CD8-positive, alpha-beta memory T cell (primary cell): ENCODE measurements at places on chromosomes 12 and 14. TPM values are rescaled to one million over a fixed set of nuclear protein-coding genes. Genes with fewer than 3 reads are reported as not detected.

TEX22 gene
- total RNA-seq, result 2.9 TPM

GNS gene
- 21.1 TPM for total RNA-seq

CEP170B gene
- 6.7 TPM for total RNA-seq

RASAL1 gene
- 0.72 TPM for total RNA-seq

AMDHD1 gene
- 2.1 TPM for total RNA-seq

SLC25A21 gene
- total RNA-seq, result not detected

RFLNA gene
- not detected for total RNA-seq

OR10G2 gene
- not detected for total RNA-seq

KLRC4 gene
- total RNA-seq, result 16.2 TPM

PLEKHG7 gene
- not detected for total RNA-seq

CIROP gene
- total RNA-seq, result not detected

SLC5A8 gene
- total RNA-seq, result not detected

- no peak overlapping the region for H3K4me3 ChIP-seq
- H3K36me3 ChIP-seq, result no peaks in the 10 kb centered on the region
- H3K27me3 ChIP-seq, result no peaks in the 10 kb centered on the region
- H3K4me1 ChIP-seq, result no peaks in the 10 kb centered on the region
Observed at GRCh38 chr12:83015390-83016217, 328.9 kb downstream of the TMTC2 start.

DNA sequence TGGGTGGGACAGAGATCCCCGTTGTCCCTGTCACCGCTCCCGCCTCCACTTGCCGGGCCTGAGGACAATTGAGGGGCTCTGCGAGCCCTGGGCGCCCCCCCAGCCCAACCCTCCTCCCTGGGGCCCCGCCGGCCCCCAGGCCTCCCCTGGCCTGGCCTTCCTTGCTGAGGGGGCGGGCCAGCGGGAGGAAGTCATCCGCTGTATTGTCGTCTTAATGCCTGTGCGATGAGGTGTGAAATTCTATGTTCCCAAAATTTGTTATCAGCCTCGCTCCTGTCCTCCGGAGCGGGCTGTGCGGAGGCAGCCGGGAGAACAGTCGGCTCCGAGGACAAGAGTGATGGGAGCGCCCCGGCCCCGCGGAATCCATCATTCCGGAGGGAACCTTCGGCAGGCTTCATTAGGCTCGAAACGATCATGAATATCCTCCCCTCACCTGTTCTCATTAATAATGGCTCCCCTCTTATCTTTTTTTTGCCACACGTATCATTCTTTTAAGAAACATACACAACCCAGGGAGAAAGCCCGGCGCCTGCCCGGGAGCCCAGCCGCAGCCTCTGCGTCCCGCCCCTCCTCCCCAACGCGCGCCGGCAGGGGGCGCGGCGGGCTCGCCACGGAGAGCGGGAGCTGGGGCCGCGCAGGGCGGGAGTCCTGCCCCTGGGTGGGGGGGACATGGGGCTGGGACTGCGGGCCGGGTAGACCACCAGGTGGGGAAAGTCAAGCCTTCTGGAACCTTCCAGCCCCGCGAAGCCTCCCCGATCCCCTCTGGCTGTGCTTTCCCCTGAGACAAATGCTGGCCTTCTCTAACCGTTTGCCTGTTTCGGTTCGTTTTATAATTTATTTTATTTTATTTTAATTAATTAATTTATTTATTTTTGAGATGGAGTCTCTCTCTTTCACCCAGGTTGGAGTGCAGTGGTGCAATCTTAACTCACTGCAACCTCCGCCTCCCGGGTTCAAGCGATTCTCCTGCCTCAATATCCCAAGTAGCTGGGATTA lies 17.1 kb upstream of the DLK1 start:
- H3K27me3 ChIP-seq, result no peaks in the 10 kb centered on the region
- no peak overlapping the region for H3K27ac ChIP-seq
- no peak for DNase-seq
- no peaks in the 10 kb centered on the region for H3K4me1 ChIP-seq
- H3K4me3 ChIP-seq, result no peak overlapping the region

- no peak overlapping the region for H3K4me3 ChIP-seq
- peaks cover 6% of the 10 kb centered on the region for H3K36me3 ChIP-seq
- DNase-seq, result no peak
- no peaks in the 10 kb centered on the region for H3K4me1 ChIP-seq
- no peaks in the 10 kb centered on the region for H3K27me3 ChIP-seq
Observed at GRCh38 chr12:109182041-109182839, 65.9 kb downstream of the ACACB start.

GRCh38 chr12:122096591-122097149 lies 18.1 kb downstream of the MLXIP start:
- H3K27ac ChIP-seq, result peak overlapping the region; percentile 62
- DNase-seq, result no peak
- H3K4me1 ChIP-seq, result peaks cover 74% of the 10 kb centered on the region
- no peaks in the 10 kb centered on the region for H3K36me3 ChIP-seq
- H3K27me3 ChIP-seq, result no peaks in the 10 kb centered on the region

- H3K27me3 ChIP-seq, result no peaks in the 10 kb centered on the region
- H3K4me1 ChIP-seq, result no peaks in the 10 kb centered on the region
- no peak overlapping the region for H3K27ac ChIP-seq
- DNase-seq, result no peak
- H3K36me3 ChIP-seq, result no peaks in the 10 kb centered on the region
- no peak overlapping the region for H3K4me3 ChIP-seq
Observed at GRCh38 chr12:125956186-125956585, 891.0 kb downstream of the AACS start.

- peaks cover 18% of the 10 kb centered on the region for H3K4me1 ChIP-seq
- H3K27ac ChIP-seq, result no peak overlapping the region
- H3K36me3 ChIP-seq, result no peaks in the 10 kb centered on the region
- no peak for DNase-seq
- H3K27me3 ChIP-seq, result no peaks in the 10 kb centered on the region
- no peak overlapping the region for H3K4me3 ChIP-seq
Observed at GRCh38 chr12:14968478-14968877, 4.4 kb upstream of the PDE6H start.

GRCh38 chr12:106046301-106046846 lies 92.4 kb downstream of the NUAK1 start:
- no peak overlapping the region for H3K27ac ChIP-seq
- no peaks in the 10 kb centered on the region for H3K36me3 ChIP-seq
- no peak overlapping the region for H3K4me3 ChIP-seq
- no peak for DNase-seq
- no peaks in the 10 kb centered on the region for H3K27me3 ChIP-seq

DNA sequence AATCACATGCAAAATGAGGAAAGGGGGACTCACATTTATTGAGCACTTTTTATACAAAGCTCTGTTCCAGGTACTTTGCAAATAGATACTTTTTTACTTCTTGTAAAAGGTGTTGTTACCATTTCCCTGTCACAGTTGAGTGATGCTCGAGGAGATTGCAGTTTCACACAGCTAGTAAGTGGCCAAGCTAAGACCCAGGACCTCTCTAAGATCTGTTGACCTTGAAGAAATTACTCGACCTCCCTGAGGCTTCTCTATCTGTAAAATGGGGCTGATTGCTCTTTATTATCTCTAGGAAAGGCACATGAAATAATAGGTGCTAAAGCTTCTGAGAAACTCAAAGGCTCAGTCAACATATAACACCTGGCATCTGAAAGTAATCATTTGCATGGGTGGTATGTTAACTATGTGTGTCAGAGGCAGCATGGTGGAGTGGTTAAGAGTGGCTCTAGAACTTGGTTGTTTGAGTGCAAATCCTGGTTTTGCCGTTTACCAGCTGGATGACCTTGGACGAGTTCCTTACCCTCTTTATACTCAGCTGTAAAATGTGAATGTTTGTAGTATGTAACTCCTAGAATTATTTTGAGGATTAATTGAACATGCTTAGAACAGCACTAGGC lies 41.5 kb downstream of the IFT81 start:
- no peaks in the 10 kb centered on the region for H3K27me3 ChIP-seq
- no peak overlapping the region for H3K4me3 ChIP-seq
- H3K4me1 ChIP-seq, result no peaks in the 10 kb centered on the region
- no peaks in the 10 kb centered on the region for H3K36me3 ChIP-seq
- DNase-seq, result no peak

DNA sequence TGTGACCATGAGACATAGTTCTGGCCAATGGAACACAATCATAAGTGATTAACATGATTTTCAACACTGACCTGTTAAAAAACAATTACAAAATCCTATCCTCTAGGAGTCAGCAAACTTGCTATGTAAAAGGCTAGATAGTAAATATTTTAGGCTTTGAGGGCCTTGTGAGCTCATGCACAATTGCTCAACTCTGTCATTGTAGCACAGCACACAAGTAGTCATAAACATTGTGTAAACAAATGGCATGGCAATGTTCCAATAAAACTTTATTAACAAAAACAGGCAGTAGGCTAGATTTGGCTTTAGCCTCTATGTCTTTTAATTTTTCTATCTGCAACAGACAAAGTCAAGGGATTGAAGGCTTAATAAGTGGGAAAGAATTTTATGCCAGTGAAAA lies 350.7 kb downstream of the C12orf50 start:
- no peaks in the 10 kb centered on the region for H3K36me3 ChIP-seq
- H3K27me3 ChIP-seq, result no peaks in the 10 kb centered on the region
- H3K27ac ChIP-seq, result no peak overlapping the region
- H3K4me1 ChIP-seq, result no peaks in the 10 kb centered on the region

DNA sequence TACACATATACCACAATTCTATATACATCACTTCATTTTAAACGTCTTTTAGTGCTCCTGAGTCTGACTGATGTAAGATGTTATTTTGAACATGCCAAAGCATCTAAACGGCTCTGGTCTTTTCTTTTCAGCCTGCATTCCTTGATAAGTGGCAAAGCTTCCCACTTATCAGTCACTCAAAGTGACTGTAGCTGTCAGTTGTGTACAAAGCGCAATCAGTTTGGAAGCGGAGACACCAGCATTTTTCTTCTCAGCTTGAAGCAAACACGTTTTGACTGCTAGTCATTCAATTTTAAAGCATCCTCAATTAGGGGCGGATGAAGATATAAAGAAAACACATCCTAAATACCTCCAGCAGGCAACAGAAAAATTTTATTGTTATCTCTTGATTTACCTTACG lies 226.8 kb downstream of the SOX5 start:
- no peaks in the 10 kb centered on the region for H3K36me3 ChIP-seq
- no peak for DNase-seq
- no peaks in the 10 kb centered on the region for H3K4me1 ChIP-seq
- no peaks in the 10 kb centered on the region for H3K27me3 ChIP-seq
- H3K4me3 ChIP-seq, result no peak overlapping the region
- H3K27ac ChIP-seq, result no peak overlapping the region

DNA sequence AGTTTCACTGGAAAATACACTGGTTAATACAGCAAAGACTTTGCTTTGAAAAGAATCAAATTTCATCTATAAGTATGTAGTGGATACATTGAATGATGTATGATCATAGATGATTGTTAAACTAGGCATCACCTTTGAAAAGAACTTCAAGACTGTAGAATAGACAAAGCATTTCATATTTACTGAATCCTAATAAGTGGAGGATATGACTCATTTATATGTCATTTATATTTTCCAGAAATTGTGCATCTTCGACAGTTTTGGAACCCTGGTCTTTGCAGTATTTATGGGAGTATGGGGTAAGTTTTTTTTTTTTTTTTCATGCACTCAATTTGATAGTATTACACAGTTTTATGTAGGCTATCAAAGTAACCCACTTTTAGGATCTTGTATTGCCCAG lies 161.9 kb downstream of the ANO6 start:
- no peak overlapping the region for H3K27ac ChIP-seq
- no peaks in the 10 kb centered on the region for H3K4me1 ChIP-seq
- H3K27me3 ChIP-seq, result no peaks in the 10 kb centered on the region
- H3K4me3 ChIP-seq, result no peak overlapping the region

GRCh38 chr14:61599942-61600341 lies 95.4 kb upstream of the HIF1A start:
- no peak overlapping the region for H3K4me3 ChIP-seq
- no peak overlapping the region for H3K27ac ChIP-seq
- no peaks in the 10 kb centered on the region for H3K36me3 ChIP-seq
- no peak for DNase-seq

GRCh38 chr12:104290855-104291254 lies 12.7 kb upstream of the EID3 start:
- peaks cover 17% of the 10 kb centered on the region for H3K36me3 ChIP-seq
- H3K4me1 ChIP-seq, result peaks cover 30% of the 10 kb centered on the region
- H3K4me3 ChIP-seq, result no peak overlapping the region
- DNase-seq, result no peak

DNA sequence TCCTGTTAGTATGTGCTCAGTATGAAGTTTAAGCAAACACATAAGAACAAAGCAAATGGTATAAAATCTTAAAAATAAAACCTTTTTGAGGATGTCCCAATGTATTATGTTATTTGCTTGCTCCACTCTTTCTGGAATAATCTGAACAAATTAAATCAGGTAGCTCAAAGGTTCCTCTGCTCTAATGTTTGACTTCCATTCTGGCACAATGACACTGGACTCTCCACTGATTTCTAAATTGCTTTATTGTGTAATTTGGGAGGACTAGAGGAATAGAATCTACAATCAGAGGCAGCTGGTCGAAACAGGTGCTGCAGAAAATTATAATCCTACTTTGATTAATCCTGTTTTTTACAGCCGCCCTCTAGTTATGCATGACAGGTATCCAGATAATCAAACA lies 523.7 kb upstream of the FOXG1 start:
- no peaks in the 10 kb centered on the region for H3K4me1 ChIP-seq
- H3K4me3 ChIP-seq, result no peak overlapping the region
- no peak for DNase-seq

DNA sequence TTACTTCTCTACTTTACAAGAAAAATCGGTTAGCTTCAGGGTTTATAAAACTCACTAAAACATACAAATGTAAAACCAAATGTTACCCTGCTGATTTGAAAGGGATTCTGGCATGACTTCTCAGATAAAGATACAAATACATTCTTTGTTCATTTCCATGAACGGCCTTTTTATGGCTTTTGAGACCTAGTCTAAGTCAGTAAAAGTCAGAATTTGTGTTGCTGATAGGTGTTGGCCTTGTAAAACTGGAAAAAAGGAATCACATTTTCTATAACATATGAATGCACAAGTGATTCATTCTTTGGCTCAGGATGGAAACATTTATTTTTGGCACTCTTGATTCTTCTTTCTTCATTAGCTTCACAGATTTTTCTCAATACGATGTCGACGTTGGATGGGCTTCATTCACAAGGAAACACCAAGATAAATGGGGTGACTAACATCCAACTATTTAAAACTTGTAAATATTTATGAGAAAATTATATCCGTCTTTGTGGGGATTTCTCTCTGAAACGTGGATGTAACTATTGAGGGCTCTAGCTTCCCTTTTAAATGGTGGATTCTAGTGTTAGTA lies 27.0 kb upstream of the CPM start:
- H3K36me3 ChIP-seq, result no peaks in the 10 kb centered on the region
- H3K4me3 ChIP-seq, result no peak overlapping the region

DNA sequence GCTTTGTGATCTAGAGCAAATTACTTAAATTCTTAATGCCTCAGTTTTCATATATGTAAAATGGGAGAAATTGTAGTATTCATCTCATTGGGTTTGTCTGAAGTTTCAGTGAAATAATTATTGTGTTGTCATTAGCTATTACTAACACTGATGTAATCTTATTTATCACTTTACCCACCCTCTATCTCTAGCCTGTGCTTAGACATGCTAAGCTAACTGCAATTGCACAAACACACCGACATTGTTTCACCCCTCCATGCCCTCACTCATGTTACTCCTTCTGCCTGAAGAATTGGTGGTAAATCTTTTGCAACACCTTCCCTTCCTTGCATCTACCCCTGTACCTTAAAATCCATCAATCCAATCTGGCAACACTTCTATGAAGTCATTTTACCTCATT lies 241.6 kb downstream of the BCAT1 start:
- no peaks in the 10 kb centered on the region for H3K4me1 ChIP-seq
- no peak overlapping the region for H3K27ac ChIP-seq
- no peak for DNase-seq
- no peaks in the 10 kb centered on the region for H3K36me3 ChIP-seq

- no peak overlapping the region for H3K27ac ChIP-seq
- peaks cover 96% of the 10 kb centered on the region for H3K4me1 ChIP-seq
- H3K4me3 ChIP-seq, result peak overlapping the region; percentile 10
- DNase-seq, result no peak
Observed at GRCh38 chr14:69617796-69618195, 6.4 kb downstream of the SUSD6 start.
